ENCODE measurements at places on chromosomes 2 and 18.

DNA sequence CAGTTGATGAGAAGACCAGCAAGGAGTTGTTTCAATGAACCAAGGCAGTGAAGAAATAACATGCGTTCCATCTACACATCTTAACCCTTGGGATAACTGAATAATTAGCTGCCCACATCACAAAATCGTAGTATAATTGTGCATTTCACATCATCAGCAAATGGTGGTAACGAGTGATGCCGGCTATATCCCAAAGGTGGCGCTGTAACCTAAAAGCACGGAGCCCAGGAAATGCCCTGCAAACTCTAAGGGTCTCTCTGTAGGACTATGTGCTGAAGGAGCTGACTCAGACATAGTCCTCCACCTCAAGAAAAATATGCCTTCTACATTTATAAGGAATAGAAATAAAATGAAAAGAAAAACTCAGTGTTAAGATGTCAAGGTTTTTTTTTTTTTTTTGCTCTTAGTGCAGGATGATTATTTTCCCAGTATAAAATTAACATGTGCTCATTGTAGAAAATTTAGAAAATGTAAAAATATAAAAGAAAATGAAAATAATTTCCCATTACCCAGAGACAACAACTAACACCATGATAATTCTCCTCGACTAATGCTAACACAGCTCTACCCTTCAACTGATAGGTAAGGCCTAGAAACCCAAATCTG lies 23.1 kb upstream of the DSG3 start:
- no peak for DNase-seq

GRCh38 chr2:238350150-238350897 lies 30.0 kb downstream of the TRAF3IP1 start:
- no peak for DNase-seq

GRCh38 chr2:240469740-240470139 lies 34.3 kb downstream of the GPC1 start:
- no peak for DNase-seq

DNA sequence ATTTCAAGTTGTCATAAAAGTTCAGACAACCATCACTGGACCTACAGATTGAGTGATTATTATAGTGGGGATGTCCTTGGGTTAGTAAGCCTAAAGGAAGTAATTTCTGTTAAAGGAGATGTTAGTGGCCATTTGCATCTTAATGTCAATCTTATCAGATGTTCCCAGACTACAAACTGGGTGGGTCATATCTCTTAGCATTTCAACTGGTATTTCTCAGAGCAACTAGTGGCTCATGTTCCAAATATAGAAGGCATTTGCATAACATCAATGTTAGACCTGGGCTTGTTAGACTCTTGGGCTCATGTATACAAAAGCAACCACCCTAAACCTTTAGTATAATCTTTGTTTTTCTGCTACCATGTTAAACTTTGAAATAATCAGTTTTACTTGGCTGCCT lies 17.9 kb downstream of the PLEKHA3 start:
- no peak for DNase-seq

DNA sequence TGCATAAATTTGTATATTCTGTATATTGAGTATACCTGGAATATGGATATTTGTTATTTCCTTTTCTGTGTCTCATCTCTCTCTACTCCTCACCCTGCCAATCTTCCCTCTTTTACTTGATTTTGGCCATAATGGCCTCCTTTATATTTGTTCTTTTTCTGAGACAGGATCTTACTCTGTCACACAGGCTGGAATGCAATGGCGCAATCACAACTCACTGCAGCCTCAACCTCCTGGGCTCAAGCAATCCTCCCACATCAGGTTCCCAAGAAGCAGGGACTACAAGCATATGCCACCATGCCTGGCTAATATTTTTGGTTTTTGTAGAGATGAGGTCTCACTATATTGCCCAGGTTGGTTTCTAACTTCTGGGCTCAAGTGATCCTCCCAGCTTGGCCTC lies 30.5 kb downstream of the PREPL start:
- no peak for DNase-seq
